ENCODE measurements at places on chromosomes 7 and 10. TPM values are rescaled to one million over a fixed set of nuclear protein-coding genes. Genes with fewer than 3 reads are reported as not detected.

Gene IQUB
- 0.39 TPM for total RNA-seq

Gene PRKCQ
- 5.6 TPM for total RNA-seq

Gene NRBF2
- total RNA-seq, result 34.3 TPM

Gene SUFU
- 17.3 TPM for total RNA-seq

Gene TRAPPC14
- total RNA-seq, result 56.2 TPM

Gene GHRHR
- total RNA-seq, result not detected

Gene MEIG1
- total RNA-seq, result not detected

Measured in spleen (tissue), 13 donors.